Activated effector memory CD4-positive, alpha-beta T cell treated with Interleukin-2 at 50 U/mL for 16 hours (primary cell): ENCODE measurements at places on chromosomes 12 and 14.

DNA sequence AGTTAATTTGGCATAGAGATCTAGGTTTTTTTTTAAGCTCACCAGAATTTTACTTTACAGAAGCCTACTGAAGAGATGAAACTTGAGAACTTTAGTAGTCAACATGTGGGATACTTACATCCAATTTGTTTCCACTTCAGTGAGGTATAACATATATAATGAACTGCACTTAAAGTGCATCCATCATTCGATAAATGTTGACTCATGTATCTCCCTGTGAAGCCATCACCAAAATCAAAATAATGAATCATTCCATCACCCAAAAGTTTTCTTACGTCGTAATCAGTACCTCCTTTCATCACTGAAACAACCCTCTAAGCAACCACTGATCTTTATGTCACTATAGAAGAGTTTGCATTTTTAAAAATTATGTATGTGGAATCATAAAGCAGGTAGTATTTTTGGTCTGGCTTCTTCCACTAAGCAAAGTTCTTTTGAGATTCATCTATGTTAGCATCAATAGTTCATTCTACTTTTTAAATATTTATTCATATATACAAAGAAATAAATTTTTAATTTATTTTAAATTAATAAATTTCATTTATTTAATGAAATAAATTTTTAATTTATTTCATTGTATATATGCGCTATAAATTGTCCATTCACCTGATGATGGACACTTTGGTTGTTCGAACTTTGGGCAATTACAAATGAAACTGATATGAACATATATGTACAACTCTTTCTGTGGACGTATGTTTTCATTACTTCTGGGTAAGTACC, 2.0 kb upstream of the CPNE8 start:
- DNase-seq, result no peak

- DNase-seq, result no peak
These were observed 35.5 kb downstream of the HECTD1 start for GRCh38 chr14:31172084-31172483.

GRCh38 chr14:105891631-105892452, 365.5 kb downstream of the TMEM121 start:
- no peak for DNase-seq

DNA sequence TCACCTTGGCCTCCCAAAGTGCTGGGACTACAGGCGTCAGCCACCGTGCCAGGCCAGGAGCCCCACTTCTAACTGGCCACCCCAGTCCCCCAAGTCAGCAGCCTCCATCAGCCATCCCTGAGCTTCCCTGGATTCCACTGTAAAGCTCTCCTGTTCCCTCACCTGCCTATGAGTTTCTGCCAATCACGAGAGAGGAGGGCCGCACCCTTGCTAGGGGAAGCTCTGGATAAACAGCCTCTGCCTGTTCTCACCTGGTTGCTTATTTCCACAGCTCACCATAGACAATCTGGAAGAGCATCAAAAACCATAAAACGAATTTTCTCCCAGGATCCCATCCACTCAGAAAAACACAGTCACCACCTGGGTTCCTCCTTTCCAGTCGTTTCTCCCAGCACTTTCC, 5.0 kb downstream of the CDCA4 start:
- DNase-seq, result no peak

- peak; percentile 18 for DNase-seq
These were observed 20.5 kb downstream of the ZDHHC22 start for GRCh38 chr14:77120771-77121743.

DNA sequence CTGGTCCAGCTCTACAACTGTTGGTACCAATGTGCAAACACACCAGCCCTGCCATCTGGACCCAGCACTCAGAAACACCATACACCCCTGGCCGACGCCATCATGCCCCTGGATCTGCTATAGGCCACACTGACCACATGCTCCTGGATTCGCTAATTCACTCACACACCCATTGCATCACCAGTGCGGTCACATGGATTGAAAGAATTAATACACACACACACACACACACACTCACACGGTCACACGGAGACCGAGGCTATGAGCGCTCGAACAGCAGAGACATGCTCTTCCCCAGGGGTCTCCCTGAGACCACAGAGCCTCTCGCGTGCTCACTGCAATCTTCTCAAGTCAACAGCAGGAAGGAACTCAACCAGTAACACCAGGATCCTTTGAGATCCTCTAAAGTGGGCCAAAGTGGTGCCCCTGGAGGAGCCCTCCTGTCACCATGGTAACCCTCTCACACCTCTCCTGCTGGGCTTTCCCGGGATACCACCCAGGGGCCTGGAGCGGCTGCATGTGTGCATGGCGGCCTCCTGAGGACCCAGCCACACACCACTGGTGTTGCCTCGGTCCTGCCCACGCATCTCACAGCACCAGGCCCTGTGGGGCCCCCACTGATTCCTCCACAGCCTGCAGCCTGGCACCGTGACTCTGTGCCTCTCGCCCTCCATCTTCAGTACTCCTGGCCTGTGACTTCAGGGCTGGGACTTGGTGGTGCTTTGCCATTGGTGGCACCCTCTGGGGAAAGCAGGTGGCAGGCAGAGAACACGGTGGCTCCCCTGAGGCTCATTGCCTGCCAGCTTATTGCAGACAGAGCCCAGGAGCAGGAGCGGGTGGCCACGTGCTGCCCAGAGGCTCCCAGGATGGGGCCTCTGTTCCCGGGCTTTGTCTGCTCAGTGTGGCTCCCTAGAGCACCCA, 15.1 kb downstream of the LRTM2 start:
- DNase-seq, result no peak

DNA sequence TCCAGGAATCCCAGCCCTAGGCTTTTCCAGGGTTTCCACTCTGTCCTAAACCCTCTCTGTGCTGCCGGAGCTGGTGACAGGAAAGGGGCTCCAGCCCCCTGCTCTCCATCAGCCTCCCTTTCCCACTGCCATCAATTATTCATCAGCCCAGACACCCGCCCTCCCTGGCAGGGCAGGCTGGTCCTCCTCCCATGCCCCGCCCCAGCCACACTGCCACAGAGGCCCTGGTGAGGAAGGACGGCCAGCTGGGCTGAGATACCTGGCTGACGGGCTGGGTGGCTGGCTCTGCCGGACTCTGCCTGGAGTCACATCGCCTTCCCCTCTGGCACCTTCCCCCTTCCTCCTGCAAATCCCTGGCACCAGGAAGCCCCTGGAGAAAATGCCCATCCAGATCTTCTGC, 11.9 kb upstream of the SMARCD1 start:
- no peak for DNase-seq
